ENCODE measurements at places on chromosomes 3 and 15.

- peak; percentile 85 for DNase-seq
These were observed 202.1 kb downstream of the GREM1 start for GRCh38 chr15:32919749-32920414.

- peak; percentile 31 for DNase-seq
These were observed 5.1 kb downstream of the POLG start for GRCh38 chr15:89329329-89330084.

- peak; percentile 9 for DNase-seq
These were observed 52.5 kb downstream of the FOXP1 start for GRCh38 chr3:71530903-71531530.

- DNase-seq, result peak; percentile 39
These were observed 79.8 kb upstream of the NR2E3 start for GRCh38 chr15:71730277-71731144.

- no peak for DNase-seq
These were observed 43.2 kb upstream of the TNFAIP8L3 start for GRCh38 chr15:51137880-51138430.

- DNase-seq, result no peak
These were observed 3.8 kb upstream of the ABTB1 start for GRCh38 chr3:127668906-127669305.

GRCh38 chr15:40322531-40323238, 807 bp upstream of the INAFM2 start:
- DNase-seq, result peak; percentile 92

- DNase-seq, result no peak
These were observed 42.9 kb upstream of the ADAMTS9 start for GRCh38 chr3:64730681-64731080.

DNA sequence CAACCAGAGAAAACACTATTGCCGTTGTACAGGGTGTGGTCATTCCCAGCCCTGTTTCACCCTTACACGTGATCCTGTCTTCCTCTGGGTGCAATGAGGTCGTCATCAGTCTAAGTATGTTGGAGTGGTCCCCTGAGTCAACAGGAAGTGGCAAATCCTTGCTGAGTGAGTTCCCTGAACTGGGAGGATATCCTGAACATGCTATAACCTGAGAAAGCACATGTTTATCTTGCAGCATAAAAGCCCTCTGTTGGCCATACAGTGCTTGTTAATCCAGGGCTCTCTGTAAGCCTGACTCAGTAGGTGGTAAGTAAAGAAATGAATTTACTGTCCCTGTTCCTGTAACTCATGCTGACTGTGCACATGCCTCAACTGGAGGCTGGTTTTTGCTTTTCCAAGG, 477.8 kb upstream of the RGMA start:
- DNase-seq, result no peak

DNA sequence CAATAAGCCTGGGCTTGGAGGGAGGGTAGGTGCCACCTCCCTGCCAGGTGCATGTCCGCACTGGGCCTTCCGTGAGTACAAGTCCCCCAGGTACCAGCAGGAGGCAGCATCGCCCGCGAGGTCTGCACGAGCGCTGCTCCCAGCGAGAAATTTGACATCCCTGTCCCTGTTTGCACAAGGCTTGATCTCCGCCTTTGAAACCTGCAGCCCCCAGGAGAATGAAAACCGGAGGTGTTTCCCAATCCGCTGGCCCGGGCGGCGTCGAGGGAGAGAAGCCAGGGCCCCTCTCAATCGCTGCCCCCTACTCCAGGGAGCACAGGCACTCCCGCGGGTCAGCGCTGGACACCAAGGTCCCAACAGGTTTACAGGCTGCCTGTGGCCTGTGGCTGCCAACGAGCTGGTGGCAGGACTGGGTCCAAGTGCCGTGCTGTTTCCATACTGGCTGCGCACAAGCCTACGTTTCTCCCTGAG, 961 bp downstream of the HAPLN3 start:
- DNase-seq, result peak; percentile 40

GRCh38 chr3:149933858-149934257, 36.8 kb downstream of the PFN2 start:
- no peak for DNase-seq

DNA sequence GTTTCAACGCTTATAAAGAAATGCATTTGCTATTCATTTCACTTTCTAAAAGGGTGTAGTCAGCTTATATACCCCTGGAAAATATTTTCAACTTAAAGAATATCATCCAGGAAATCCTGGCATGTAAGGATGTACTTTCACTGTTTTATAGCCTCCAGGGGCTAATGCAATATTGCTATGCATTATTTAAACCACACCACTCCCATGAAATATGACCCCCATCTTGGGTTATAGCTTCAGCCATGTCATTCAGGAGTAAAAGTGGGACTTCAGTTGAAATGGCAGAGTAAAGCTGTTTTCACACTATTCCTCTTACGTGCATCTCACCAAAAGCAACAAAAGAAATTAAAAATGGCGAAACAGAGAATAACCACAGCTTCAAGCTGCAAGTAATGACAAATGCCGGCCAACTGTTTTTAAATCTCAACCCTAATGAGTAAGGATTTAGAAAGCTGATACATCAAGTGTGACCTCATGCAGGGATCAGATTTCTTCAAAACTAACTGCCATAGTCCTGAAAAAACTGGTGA, 84.5 kb downstream of the COL6A6 start:
- DNase-seq, result no peak

DNA sequence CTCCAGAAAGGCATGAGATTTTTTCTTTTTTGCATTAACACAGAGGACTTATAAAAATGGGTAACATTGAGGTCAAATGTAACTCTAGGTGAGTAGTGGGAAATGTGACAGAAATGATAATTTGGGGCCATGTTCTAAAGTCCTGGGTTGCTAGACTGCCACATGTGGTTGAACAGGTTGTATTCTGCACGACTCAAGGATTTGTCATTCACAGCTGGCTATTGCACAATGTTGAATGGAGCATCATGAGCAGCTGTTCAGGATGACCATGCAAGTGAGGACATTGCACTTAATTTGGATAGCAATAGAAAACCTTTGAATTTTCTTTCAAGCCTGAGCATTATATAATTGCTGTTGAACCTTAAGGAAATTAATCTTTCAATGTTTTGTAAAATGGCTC, 396.6 kb downstream of the NAALADL2 start:
- peak; percentile 67 for DNase-seq

DNA sequence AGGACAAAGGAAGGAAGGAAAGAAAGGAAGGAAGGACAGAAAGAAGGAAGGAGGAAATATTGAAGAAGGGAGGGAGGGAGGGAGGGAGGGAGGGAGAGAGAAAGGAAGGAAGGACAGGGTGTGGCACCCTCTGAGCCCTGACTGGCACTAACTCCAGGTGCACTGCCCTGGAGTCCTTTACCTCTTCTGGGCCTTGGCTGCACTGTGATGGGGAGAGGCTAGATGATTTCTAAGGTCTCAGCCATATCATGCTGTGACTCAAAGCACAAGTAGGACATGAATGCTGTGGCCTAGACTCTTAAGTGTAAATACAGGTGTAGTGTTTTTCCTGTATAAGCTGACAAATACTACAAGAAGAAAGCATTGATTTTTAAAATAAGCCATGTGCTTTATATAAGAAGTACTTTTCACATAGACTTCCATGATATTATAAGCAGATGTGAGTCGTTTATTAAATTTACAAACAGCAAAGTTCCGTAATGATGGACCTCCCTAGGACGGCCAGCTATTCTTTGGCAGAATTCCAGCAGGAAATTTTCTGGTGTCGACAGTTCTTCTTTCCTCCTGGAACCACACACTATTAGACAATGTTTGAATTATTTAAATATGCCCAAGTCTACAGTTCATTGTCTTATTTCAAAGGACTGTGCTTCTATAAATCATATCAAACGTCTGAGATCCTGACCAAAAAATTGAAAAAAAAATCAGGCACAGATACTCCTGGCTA, 213.8 kb upstream of the C2CD4B start:
- DNase-seq, result no peak

- peak; percentile 88 for DNase-seq
These were observed 87.3 kb downstream of the PEX5L start for GRCh38 chr3:179949412-179949811.

DNA sequence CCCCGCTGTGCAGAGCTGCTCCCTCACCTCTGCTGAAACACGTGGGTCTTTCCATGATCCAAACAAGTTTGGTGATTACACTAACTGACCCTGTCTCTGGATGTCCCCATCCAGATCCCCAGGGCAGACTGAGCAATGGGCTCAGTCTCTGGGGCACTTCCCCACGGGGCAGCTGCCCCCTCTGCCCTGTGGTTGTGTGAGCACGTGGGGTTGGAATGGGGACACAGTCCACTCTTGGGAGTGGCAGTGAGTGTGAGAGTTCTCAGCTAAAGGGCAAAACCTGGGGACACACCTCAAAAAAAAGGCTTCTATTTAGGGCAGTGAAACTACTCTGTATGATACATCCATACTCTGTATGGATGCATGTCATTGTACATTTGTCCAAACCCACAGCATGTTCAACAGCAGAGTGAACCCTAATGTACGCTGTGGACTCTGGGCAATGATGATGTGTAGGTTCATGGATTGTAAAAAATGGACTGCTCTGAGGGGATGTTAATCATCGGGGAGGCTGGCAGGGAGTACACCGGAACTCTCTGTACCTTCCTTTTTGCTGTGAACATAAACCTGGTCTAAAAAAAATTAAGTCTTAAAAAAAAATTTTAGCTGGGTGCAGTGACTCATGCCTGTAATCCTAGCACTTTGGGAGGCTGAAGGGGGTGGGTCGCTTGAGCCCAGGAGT, 49.9 kb upstream of the BLM start:
- no peak for DNase-seq

- no peak for DNase-seq
These were observed 16.2 kb downstream of the NCEH1 start for GRCh38 chr3:172694573-172695246.

- DNase-seq, result peak; percentile 18
These were observed 51.4 kb downstream of the FHIT start for GRCh38 chr3:61199843-61200242.

DNA sequence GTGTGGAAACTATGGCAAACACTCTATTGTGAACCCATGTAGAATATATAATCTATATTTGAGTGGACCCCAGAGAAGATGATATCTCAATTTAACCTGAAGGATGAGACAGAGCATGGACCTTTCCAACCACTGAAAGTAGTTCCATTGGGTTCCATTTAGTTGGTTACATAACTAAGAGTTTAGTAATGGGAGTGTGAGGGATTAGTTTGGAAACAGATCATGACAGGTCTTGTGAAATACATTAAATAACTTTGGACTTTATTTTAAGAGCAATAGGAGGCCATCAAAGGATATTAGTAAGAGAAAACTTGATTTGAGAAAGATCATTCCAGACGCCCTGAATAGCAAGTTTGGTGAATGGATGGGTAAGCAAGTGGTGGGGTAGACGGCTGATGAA, 487.2 kb upstream of the ROBO2 start:
- no peak for DNase-seq

- no peak for DNase-seq
These were observed 101.0 kb upstream of the THBS1 start for GRCh38 chr15:39479911-39480310.

DNA sequence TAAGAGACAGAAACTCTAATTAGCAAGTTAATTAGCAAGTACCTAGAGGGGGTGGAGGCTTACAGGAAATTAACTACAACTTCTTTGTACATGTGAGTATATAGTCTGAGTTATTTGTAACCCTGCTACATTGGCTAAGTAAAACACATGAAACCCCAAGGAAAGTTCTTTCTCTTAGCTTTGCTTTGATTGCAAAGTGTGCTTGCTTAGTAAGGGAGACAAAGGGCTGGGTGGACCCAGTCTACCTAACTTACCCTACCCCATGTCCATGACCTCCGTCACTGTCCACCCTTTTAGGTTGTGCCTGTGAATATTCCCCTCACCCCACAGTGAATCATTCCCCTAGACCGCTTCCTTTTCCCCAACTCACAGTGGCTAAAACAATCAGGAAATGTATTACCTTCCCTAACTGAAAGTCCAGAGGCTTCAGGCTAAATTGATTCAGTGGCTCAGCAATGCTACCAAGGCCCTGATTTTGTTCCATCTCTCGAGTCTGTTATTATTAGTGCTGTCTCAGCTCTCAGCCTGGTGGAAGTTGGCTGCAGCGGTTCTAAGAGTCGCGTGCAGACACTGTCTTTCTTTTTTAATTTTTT, 31.1 kb upstream of the RYR3 start:
- DNase-seq, result no peak

GRCh38 chr15:24662991-24663390, 12.6 kb upstream of the NPAP1 start:
- no peak for DNase-seq

GRCh38 chr3:153679714-153680113, 441.5 kb upstream of the ARHGEF26 start:
- DNase-seq, result peak; percentile 10

Data from NCI-H69 (cell line).